Colonic mucosa (tissue), 4 donors: ENCODE measurements at places on chromosomes 12 and 14.
A peak's percentile ranks its signal among the peaks of the same experiment; 100 is the strongest.

GRCh38 chr12:49129332-49130150, 1.7 kb downstream of the TUBA1B start:
- no peak for DNase-seq

DNA sequence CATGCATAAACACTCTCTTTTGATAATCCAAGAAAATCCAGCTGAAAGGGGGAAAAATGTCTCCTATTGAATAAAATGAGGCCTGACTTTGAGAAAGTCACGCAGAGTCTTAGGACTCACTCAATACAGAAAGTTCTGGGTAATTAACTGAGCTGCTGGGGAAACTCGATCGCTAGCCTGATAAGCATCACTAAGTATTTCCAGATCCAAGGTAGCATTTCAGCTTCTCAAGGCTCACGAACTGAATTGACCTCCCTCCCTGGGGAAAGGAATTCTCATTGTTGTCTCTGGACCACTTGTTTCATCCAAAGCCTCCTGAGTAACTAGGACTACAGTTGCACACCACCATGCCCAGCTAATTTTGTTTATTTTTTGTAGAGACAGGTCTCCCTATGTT, 13.8 kb upstream of the ANAPC5 start:
- DNase-seq, result no peak

DNA sequence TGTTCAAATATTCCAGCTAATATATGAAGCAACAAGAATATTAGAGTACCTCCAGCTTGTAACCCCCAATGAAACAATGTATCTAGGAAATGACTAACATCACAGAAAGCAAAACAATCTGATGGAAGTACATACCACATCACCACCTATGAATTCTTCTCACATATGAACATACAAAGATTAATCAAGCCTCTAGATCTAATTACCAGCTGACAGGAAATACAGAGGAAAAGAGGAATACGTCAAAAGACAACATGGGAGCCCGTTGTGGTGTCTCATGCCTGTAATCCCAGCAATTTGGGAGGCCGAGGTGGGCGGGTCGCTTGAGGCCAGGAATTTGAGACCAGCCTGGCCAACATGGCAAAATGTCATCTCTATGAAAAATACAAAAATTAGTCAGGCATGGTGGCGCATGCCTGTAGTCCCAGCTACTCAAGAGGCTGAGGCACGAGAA, 7.5 kb downstream of the NEDD8 start:
- no peak for DNase-seq

DNA sequence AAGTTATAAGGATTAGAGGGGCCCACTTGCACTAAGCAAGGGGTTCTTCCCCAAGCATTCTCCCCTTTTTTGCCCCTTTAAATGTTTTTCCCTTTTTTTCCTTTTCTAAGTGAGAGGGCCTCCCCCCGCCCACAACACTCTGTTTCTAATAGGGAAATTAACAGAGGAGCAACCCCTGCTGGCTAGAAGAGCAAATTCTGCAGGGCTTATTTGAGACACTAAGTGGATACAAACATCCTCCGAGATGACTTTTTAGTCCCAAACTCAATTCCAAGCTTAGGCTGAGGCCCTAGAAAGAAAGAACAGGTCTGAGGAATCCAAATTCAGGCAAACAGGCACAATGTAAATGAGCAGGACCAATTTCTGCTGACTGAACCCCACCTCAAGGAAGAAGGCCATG, 138.9 kb downstream of the GPR65 start:
- no peak for DNase-seq

GRCh38 chr14:95485222-95485819, 31.1 kb downstream of the SYNE3 start:
- DNase-seq, result no peak

DNA sequence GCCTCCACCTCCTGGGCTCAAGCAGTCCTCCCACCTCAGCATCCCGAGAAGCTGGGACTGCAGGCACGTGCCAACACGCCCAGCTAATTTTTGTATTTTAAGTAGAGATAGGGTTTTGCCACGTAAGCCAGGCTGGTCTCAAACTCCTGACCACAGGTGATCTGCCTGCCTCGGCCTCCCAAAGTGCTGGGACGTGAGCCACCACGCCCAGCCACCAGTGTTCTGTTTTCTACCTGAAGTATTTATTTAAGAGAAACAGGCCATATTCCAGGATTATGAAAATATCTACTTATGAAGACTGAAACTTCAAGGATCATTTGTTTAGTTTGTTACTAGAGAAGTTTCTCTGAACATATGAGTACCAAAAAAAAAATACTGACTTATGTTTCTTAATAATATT, 10.3 kb downstream of the GTF2H3 start:
- DNase-seq, result no peak

- no peak for DNase-seq
These were observed 8.9 kb upstream of the RERG start for GRCh38 chr12:15230137-15230536.

DNA sequence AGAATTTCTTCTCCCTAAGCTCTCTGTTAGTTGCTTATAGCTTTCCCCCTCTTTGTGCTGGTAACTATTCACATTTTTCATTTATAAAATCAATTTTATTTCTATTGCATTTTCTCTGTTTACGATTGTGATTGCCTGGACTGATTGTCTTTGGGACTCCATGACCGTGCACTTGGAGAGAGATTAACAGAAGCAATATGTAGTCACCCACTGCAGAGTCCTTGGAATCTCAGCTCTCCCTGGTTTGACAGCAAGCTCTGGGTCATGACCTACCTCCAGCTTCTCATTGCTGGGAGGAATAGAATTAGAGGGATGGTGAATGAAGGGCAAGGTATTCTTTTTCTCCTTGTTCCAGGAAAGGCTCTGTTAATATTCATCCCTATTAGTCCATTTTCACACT, 398.2 kb downstream of the AACS start:
- no peak for DNase-seq

DNA sequence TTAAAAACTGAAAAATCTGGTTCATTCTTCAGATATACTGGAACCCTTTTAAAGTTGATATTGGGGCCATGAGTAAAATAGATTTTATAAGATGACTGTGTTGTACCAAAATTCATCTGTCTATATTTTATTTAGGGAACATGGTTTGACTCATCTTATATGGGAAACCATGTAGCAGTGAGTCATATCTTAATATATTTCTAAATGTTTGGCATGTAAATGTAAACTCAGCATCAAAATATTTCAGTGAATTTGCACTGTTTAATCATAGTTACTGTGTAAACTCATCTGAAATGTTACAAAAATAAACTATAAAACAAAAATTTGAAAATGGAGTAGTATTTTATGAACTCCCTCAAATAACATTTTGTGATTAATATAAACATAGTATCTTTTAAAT, 14.2 kb downstream of the PTGER2 start:
- DNase-seq, result no peak

- DNase-seq, result no peak
These were observed 53.4 kb downstream of the RCOR1 start for GRCh38 chr14:102645746-102646440.

DNA sequence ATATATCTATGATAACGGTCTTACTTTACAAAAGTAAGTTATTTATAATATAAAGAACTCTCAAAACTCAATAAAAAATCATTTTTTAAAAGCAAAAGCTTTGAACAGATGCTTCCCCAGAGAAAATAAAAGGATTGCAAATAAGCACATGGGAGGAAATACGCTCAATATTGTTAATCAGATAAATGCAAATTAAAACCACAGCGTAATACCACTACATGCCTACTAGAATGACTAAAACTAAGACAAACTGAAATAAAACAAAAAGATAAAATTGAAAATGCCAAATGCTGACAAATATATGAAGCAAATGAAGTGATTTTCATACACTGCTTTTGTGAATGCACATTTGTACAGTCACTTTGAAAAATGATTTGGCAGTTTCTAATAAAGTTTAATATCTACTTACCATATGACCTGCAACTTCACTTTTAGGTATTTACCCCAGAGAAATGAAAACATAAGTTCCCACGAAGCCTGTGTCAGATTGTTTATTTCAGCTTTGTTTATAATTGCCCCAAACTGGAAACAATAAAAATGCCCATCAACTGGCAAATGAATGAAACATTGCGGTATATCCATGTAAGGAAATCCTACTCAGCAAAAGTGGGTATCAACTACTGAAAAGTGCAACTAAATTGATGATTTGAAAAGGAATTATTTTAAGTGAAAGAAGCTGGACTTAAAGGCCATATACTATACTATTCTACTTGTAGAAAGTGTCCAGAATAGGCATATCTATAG, 1072.4 kb downstream of the TMTC2 start:
- no peak for DNase-seq

GRCh38 chr14:46344327-46344937, 307.1 kb downstream of the RPL10L start:
- no peak for DNase-seq

GRCh38 chr14:64074961-64075612, 219.1 kb downstream of the ESR2 start:
- no peak for DNase-seq

DNA sequence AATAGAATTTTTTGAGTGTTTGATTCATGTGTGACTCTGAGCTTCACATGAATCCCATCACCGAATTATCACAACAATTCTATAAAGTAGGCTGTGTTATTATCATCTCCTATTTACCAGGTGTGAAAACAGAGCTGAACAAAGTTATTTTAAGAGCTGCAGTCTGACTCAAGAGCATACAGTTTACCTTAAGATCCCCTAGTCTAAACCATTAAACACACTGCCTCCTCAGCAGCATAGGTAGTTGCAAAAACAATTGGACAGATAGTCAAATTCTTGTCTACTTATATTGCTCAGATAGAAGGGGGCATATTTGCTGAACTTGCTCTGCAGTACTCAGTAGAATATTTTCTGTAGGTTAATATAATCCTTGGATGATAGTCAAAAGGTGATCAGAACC, 219.8 kb upstream of the ATP2B1 start:
- DNase-seq, result no peak

DNA sequence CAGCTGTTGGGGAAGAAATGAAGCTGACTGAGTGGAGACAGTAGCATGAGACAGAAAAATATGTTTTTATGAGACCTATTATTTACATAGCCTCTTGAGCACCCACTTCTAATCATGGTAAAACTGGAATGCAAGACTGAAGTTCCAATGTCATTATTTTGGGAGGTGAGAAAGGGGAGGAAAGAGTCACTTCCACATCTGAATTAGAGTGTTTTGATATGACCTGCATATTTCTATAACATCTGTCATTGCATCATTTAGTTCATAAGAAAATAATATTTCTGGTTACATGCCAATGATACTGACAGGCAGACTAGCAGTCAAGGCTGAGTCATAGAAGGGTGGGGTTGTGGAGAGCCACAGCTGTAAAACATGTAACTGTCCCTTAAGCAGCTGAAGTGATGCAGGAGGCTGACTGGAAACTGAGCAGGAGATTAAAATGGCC, 26.7 kb downstream of the NTN4 start:
- DNase-seq, result peak; percentile 26

GRCh38 chr12:89556976-89557375, 31.1 kb upstream of the POC1B start:
- no peak for DNase-seq

DNA sequence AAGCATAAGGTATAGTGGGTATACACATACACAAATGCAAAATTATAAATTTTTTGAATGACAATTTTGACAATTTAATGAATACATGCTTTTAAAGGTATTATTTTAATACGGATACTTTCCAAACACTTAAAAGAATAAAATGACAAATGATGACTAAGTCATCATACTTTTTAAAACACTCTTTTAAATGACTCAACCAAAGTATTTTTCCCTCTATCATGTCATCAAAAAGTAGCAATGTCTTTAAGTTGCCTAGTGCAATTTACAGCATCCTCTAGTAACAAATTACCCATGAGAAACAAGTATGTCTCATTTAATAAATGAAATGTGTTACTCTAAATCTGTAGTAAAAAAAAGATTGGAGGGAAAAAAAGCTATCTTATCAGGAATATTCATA, 73.3 kb downstream of the RPS6KA5 start:
- DNase-seq, result no peak

DNA sequence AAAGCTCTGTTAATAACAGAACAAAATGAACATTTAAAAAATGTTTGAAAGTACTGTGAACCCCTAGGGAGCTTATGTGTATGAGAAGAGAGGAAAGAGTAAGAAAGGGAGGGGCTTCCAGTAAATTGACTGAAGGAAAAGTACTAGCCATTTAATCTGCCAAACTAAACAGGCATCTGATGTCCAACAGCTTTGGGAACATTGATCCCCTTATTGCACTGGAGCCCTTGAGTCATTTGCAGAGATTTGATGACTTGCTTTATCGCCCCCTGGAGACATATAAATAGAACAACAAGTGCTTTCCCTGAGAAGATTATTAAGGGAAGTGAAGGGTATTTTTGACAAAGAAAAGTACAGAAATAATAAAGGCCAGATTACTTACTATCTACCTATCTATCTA, 319.3 kb upstream of the NOVA1 start:
- no peak for DNase-seq

DNA sequence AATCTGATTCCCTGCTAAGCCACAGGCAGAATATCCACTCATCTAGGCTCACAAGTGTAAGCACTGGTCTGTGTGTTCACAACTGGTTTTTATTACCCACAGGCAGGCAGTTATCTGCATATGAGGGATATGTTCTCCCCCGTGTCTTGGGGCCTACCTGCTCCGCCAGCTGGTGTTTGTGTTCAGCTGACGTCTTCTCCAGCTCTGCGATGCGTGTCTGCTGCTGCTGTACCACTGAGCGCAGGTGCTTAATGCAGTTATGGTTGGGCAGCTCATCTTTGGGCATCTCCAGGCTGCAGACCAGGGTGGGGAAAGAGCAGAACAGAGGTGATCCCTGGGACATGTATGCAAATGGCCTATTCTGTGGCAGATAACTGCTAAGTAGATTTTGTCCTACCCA, 13.7 kb downstream of the RNF41 start:
- DNase-seq, result no peak

- DNase-seq, result no peak
These were observed 321.4 kb upstream of the SEL1L start for GRCh38 chr14:81855007-81855406.

DNA sequence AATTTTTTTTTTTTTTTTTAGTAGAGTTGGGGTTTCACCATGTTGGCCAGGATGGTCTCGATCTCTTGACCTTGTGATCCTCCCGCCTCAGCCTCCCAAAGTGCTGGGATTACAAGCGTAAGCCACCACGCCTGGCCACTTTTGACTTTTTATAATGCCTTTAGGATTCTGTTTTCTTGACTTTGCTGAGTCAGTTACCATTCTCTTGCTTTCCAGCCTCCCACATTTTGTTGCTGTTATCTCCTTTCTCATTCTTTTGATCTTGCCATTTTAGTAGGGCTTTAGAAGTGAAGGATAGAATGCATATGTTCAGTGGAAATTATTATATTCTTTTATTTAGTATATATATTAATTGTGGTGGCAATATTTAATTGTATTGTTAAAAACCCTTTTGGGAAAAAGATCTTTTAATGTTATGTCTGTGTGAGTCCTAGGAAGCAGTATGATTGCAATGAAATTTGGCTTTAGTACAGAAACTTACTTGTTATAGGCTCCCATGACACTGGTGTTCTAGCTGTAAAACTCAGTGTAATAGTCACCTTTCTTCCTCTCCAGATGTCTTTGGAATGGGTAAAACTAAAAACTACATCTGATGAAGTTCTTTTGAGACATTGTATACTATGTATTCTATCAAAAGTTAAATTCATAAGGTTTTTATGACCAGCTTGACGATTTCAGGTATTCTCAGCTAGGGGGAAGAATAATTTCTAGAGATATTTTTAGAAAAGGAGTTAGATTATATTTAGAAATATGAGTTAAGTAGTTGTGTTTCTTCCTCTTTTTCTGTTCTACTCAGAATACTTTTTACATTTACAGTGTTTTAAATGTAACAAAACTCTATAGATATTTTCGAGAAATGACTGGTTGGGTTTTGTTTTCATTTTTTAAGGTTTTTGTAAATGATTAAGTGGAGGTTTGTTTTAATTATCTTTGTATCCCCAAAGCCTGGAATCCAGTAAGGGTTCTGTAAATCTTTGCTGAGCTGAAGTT, 74.7 kb downstream of the APAF1 start:
- DNase-seq, result no peak
